Aorta (tissue), 5 donors: ENCODE measurements at places on chromosomes 4 and X. TPM values are rescaled to one million over a fixed set of nuclear protein-coding genes. Genes with fewer than 3 reads are reported as not detected.

NAP1L2 gene
- total RNA-seq, result 7.2 TPM

SHROOM2 gene
- 2.1 TPM for total RNA-seq

GRCh38 chrX:54529151-54529550 lies 868 bp upstream of the GNL3L start:
- DNase-seq, result no peak

- DNase-seq, result no peak
Observed at GRCh38 chr4:37424753-37425152, 180.2 kb downstream of the NWD2 start.

DNA sequence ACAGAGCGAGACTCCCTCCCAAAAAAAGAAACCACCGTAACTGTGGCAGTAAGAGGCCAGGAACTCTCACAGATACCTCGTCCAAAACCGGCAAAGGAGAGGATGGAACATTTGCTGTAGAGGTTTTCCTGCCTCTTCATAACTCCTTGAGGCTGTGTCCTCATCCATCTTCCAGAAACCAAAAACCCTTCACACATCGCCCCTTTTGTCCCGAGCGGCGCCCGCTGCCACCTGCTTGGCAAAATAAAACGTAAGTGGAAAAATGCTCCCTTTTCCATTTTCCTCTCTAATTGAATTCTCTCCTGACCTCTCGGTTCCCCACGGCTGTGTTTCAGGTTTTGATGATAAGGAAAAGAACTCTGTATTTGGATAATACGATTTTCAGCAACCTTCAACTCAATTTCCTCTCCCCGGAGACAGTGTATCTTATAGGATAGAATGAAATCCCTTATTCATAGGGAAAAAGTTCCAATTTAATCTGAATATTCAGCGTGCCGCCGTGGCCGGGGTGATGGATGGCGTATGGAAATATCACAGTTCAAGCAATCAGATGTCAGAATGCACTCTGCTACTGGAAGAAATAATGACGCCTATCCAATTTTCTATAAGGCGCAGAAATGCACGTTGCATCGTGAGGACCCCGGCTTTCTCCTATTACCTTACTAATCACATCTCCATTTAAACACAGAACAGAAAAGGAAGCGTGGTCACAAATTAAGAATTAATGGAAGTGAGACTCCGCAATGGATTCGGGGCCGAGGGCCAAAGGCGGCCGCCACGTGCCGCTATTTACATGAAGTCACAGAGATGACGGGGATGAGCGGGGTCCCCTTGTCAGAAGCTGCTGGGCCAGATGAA lies 5.2 kb upstream of the PPP2R3B start:
- no peak for DNase-seq

- no peak for DNase-seq
Observed at GRCh38 chr4:139557556-139558110, 1.6 kb upstream of the SETD7 start.

DNA sequence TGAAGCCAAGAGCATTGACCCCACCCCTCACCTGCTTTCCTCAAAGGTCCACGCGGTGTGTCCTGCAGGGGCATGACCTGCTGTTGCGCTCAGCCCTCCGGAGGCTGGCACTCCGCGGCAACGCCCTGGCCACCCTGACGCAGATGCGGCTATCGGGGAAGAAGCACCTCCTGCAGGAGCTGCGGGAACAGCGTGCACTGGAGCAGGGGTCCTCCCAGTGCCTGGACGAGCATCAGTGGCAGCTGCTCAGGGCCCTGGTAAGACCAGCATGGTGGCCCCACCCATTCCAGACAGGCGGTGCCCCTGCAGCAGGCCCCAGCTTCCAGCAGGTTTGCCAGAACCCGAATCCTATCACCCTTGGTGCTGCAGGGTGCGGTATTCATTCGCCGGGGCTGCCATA lies 86.0 kb downstream of the EVC start:
- no peak for DNase-seq

TMEM255A gene
- total RNA-seq, result 4.3 TPM

GRCh38 chrX:73126240-73126639 lies 46.9 kb upstream of the PABPC1L2A start:
- DNase-seq, result no peak

- DNase-seq, result no peak
Observed at GRCh38 chr4:138702190-138702824, 313.3 kb upstream of the NOCT start.

GRCh38 chrX:27863809-27864208 lies 56.0 kb downstream of the MAGEB10 start:
- no peak for DNase-seq

DNA sequence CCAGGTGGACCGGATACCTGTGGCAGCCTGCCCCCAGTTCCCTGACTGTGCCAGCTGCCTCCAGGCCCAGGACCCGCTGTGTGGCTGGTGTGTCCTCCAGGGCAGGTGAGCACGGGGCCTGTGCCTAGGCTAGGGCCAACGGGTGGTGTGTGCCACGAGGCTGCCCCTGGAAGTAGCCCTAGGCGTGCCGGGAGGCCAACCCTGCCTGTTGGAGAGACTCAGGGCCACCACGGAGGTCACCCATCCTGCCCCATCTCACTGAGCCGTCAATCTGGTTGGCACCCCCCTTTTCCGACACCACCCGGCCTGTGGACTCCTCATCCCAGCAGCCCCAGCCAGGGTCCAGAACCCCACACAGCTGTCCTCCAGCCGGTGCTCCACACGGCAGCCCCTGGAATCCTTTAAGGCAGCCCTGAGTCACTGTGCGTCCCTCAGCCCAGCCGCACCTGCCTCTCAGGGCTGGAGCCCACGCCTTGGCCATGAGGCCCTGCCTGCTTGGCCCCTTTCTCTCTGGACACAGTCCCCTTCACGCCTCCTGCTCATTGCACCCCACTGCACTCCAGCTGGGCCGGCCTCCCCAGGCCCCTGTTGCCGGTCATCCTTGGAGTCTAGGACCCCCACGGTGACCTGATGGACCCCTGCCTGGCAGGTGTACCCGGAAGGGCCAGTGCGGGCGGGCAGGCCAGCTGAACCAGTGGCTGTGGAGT lies 5.3 kb downstream of the PLXNB3 start:
- DNase-seq, result peak; percentile 70

- DNase-seq, result no peak
Observed at GRCh38 chr4:31947101-31947500, 1226.9 kb downstream of the PCDH7 start.

- no peak for DNase-seq
Observed at GRCh38 chrX:132837967-132838366, 120.5 kb downstream of the HS6ST2 start.

DNA sequence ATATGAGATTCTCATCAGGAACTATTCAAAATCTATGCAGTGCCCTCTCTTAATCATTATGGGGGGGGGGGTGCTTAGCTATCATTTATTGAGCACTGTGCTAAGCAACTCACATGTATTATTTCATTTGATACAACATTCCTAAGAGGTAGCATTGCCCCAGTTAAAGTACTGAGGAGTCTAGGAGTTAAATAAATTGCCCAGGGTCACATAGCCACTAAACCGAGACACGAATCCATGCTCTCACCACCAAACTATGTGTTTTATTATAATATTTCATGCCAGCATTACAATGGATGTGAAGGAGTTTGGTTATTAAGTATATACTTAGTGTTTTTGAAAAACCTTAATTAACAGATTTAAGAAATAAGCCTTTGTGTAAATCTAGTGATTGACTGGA lies 131.4 kb downstream of the CBR4 start:
- DNase-seq, result no peak

DNA sequence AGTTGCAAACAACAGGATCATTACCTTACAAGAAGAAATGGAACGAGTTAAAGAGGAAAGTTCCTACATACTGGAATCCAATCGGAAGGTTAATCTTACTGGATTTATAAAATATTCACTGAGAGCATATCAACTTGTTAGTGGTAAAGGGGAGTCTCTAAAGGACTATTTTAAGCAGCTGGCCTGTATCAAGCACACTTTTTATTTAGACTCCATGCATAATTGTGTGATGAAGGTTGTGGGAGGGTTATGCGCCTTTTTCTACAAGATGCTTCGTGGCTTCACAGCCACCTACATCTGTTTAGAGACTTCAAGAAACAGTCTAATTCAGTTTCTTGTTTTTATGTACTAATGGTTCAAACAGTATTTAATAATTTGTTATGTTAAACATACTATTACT lies 56.6 kb downstream of the GRSF1 start:
- no peak for DNase-seq

RTL9 gene
- 0.09 TPM for total RNA-seq

LYAR gene
- 12.1 TPM for total RNA-seq

DNA sequence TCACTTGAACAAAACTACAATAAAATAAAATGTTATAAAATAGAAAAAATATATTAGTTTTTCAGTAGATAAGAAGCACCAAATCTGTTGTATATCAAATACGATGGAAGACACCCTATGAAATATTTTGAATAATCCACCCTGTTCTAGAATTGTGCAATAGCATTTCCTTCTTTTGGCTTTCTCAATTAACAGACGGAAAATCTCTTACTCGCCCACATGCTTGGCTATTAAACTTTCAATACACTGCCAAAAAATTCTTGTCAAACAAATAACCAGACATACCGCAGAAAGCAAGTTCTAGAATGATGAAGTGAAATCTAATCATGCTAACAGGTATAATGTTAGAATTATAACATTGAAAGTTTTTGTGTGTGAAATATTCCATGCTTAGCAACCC lies 671.6 kb upstream of the SLIT2 start:
- DNase-seq, result no peak

GRCh38 chrX:140804292-140804691 lies 94.7 kb downstream of the LINC00632 start:
- no peak for DNase-seq

DNA sequence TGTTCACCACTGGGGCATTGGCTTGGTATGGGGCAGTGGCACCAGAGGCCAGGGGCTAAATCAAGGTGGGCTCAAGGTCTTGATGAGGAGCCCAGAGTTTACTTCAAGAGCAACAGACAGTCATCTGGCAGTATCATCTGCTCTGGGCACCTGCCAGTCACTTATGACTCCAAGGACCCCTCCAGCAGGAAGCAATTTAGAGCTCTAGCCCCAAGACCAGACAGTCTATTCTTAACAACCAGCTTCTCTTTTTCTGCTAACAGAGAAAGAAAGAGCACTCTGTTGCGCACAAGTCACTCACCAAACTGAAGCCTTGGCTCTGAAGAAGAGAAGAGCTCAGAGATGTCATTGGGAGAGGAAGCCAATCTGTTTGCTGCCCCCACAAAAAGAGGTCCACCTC lies 309.2 kb downstream of the HS3ST1 start:
- DNase-seq, result no peak

- DNase-seq, result no peak
Observed at GRCh38 chr4:157043131-157043530, 32.8 kb upstream of the GLRB start.

DNA sequence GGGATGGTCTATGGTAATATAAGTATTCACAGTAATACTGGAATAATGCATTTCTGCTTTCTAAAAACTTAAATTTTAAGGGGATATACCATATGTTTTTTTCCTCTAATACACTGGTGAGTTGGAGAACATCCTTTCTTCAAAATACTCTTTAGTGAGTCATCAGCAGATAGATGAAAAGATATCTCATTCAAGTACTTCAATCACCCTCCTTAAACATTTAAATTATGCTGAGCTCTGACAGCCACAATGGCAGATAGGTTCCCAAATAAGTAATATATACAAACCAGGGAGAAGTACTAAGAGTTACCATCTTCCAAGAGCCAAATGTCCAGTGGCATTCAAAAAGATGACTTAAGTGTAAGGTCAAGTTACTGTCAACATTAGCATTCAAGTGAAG lies 52.2 kb downstream of the AMMECR1 start:
- no peak for DNase-seq

DNA sequence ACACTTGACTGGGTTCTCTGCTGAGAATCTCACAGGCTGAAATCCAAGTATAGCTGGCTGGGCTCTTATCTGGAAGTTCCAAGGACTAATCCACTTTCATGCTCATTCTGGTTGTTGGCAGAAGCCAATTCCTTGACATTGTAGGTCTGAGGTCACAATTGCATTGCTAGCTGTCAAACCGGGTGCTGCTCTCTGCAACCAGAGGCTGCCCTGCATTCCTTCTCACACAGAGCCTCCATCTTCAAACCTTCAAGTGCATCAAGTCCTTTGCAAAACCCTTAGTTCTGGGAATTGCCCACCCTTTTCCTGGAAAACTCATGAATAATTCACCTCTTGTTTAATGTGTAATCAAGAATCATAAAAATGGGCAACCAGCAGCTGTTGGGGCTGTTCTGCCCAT lies 404.2 kb downstream of the KCNIP4 start:
- DNase-seq, result no peak

DNA sequence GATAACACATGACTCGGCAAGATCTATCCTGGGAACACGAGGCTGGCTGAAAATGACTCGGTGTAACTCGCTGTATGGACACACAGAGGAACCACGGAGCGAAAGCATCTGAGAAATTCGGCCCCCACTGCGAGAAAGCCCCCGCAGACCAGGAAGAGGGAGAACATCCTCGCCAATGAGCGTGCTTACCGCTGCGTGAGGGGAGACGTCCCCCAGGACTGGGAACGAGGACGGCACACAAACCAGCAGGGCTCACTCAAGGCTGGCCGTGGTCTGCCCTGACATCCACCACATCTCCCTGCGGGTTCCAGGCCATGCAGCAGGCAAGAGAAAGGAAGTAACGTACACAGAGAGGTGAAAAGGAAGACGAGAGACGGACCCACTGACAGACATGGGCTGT lies 17.6 kb upstream of the GTPBP6 start:
- DNase-seq, result peak; percentile 25

PRR32 gene
- not detected for total RNA-seq

FGG gene
- not detected for total RNA-seq

GRCh38 chr4:53916431-53916889 lies 147.9 kb downstream of the CHIC2 start:
- no peak for DNase-seq

C1QTNF7 gene
- total RNA-seq, result 12.5 TPM

ZDHHC15 gene
- 4.8 TPM for total RNA-seq

- no peak for DNase-seq
Observed at GRCh38 chr4:129738175-129738574, 642.2 kb downstream of the C4orf33 start.

- no peak for DNase-seq
Observed at GRCh38 chrX:74779175-74779574, 146.1 kb downstream of the NEXMIF start.

- no peak for DNase-seq
Observed at GRCh38 chr4:140753329-140753728, 2.9 kb downstream of the TBC1D9 start.

PAGE1 gene
- not detected for total RNA-seq

- no peak for DNase-seq
Observed at GRCh38 chr4:151955721-151956380, 195.0 kb upstream of the GATB start.

DNA sequence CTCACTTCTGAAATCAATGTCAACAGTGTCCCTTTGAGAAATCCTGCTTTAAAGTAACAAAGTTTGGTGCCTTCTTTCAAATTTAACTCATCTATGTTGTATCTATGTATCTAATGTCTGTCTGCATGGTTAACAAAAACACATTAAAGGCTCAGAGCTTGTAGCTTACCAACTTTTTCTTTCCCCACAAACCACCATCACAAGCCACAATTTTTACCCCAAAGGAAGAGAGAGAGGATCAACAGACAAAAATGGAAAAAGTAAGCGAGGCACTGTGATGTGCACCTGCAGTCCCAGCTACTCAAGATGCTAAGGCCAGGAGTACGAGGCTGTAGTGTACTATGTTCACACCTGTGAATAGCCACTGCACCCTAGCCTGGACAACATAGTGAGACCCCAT lies 17.2 kb downstream of the ATRX start:
- no peak for DNase-seq
